Colonic mucosa (tissue), 4 donors: ENCODE measurements at places on chromosomes 2 and 18.

DNA sequence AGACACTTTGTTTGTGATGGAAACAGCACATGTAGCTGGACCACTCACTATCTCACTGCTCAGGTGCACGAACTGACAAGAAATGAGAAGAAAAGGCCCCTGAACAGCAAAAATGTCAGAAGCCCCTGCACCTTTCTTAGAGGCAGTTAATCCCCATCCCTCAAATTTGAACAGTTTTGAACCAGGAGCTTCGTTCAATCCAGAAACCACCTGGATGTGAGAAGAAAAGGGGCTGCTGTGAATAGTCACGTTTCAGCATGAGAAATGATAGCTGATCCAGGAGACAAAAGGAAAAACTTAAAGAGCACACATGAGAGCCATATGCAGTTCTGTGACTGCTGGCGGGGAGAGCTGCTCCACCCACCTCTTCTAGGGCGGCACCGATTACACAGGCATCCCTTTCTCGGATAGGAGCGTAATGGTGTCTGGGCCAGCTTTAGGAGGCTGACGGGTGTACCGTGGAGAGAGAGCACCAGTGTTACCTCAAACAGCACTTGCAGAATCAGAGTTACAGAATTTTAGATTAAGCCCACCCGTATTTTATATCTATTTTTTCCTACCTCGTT lies 117.0 kb upstream of the EML6 start:
- DNase-seq = no peak

GRCh38 chr2:223054193-223054781 lies 2.3 kb downstream of the KCNE4 start:
- DNase-seq = peak; percentile 31

GRCh38 chr18:33830213-33830612 lies 252.2 kb downstream of the ASXL3 start:
- no peak for DNase-seq

GRCh38 chr2:236286873-236287545 lies 22.8 kb upstream of the ASB18 start:
- no peak for DNase-seq

DNA sequence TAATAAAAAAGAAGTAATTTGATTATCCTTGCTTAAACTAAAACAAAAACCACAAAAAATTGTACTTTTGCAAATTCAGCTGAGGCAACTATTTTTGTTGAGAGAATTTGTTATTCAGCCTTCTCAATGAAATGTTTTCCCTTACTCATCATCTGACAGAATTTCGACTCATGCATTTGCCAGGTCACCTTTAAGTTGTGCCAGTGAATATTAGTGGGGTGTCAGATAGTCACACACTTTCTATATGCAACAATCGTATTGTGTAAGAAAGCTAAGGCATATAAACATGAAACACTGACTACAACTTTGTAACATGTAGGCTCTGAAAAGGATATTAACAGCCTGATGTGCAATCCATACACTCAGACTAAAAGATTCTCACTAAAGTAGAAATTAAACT lies 1653.1 kb upstream of the SLC39A10 start:
- DNase-seq = no peak

GRCh38 chr2:23009545-23010149 lies 375.3 kb upstream of the KLHL29 start:
- no peak for DNase-seq

GRCh38 chr2:222451224-222451674 lies 26.9 kb downstream of the SGPP2 start:
- no peak for DNase-seq

- no peak for DNase-seq
Observed at GRCh38 chr18:23966909-23967308, 47.6 kb upstream of the TTC39C start.

DNA sequence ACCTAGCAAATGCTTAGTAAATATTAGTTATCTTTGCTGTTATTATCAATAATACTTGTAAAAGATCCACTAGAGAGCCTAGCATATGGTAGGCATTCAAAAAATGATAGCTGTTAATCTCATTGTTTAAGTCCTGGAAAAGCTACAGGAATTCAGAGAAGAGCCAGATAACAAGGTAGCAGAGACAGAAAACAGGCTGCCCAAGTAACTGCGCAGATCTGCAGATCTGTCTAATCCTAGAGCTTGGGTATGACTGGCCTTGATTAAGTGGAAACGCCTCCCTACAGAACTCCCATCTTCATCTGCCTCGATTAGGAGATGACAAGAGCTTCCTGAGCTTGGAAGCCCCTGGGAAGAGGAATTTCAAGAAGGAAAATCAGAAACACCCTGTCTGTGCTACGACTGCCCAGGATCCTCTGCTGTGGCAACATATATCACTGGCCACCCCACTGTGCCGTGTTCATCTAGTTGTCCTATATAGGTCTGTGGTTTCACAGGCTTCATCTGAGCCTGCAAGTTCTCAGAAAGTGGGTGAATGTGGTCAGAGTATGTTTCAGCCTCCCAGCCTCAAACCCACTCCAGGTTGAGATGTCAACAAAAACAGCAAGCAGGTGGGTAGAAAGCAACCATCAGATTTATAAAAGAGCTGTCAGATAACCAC lies 151.5 kb upstream of the PKDCC start:
- DNase-seq = no peak

DNA sequence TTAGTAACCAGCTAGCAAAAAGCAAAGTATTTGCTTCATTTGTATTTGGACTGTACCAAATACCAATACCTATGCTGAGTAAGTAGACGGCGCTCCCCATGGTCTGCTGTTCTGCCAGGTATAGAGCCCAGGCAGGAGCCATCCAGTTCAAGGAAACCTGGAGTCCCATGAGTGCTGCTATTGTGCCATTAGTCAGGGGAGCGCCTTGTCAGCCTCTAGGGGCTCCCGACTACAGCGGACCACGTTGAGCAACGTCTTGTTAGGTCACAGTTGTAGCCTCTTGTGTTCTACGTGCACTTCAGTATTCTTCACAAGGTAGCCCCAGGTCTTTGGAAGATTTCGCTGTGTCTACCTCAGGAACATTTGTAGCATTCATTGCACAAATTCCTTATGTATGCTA lies 21.6 kb upstream of the SLC9A2 start:
- DNase-seq = no peak

GRCh38 chr18:49460976-49461601 lies 644 bp upstream of the DYM start:
- no peak for DNase-seq

DNA sequence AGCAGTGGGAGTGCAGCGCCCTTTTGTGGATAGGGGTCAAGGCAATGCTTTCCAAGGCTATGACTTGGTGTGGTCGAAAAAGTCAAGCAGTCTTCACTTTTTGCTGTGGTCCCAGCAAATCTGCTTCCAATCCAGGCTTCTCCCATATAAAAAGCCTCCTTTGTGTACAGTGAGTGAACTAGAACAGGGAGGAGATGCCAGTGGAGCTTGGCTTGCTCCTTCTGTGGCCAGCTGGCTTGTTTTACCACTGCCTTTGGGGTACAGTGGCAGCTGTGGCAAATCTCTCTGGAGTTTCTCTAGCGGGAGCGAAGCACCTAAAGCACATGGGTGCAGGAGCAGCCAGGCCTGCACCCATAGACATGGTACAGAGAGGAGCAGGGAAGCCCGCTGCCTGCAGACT lies 103.5 kb downstream of the MSH2 start:
- DNase-seq = no peak

- DNase-seq = no peak
Observed at GRCh38 chr2:45786030-45786835, 134.8 kb downstream of the PRKCE start.

- no peak for DNase-seq
Observed at GRCh38 chr18:24793742-24794141, 333.3 kb downstream of the HRH4 start.

DNA sequence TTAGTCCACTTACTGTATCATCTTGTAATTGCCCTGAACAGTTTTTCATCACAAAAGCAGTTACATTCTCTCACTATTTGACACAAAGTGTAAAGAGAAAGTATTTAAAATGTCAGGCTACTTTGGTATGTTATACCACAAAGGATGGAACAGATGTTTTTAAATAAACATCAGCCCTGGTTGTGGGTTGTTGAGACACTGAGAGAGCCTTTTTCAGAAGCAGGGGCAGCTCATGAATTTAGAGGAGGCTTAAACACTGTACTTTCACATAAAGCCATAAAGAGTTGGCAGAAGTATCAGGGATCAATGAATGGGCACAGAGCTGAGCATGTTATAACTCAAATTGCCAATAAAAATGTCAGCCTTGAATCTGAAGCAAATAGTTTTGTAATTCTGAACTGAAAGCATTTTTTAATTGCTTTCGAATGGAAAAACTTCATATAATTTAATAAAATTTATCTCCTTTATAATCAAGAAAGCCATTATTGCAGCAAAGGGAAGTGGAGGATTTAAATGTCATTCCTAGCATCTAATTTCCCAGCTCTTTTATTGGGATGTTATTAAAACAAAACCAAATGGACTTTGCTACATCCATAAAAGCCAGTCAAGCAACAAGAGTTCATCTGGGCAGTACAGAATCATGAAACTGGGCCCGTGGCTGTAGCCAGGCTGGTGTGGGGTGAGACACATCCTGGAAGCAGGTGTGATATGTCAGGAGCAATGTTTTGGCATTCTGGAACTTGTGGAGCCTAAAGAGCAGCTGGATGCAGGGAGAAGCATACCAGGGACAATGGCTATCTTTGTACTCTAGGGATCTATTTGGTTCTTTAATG lies 95.1 kb upstream of the NT5C1B start:
- peak; percentile 28 for DNase-seq

DNA sequence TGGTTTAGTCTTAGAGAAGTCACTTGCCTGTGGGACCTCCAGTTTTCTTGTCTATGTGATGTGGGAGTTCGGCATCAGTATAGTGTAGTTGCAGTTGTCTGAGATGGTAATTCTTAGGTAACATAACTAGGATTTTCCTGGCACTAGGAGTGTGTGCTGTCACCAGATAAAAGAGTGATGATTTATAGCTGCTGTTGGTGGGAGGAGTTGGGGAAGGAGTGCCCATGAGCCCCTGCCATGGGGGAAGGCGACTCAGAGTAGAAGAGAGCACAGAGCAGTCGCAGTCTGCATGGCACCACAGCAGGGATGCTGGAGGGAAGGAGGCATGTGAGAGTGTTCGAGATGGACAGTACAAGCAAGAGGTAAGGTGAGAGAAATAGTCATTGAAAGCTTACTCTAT lies 38.7 kb downstream of the ATP9B start:
- no peak for DNase-seq

- DNase-seq = no peak
Observed at GRCh38 chr2:105802587-105802986, 57.9 kb downstream of the NCK2 start.

GRCh38 chr2:197124639-197125390 lies 185.8 kb downstream of the ANKRD44 start:
- DNase-seq = no peak

- no peak for DNase-seq
Observed at GRCh38 chr2:3377279-3377611, 373 bp downstream of the EIPR1 start.

GRCh38 chr2:216549926-216550690 lies 51.5 kb downstream of the RPL37A start:
- DNase-seq = peak; percentile 28

DNA sequence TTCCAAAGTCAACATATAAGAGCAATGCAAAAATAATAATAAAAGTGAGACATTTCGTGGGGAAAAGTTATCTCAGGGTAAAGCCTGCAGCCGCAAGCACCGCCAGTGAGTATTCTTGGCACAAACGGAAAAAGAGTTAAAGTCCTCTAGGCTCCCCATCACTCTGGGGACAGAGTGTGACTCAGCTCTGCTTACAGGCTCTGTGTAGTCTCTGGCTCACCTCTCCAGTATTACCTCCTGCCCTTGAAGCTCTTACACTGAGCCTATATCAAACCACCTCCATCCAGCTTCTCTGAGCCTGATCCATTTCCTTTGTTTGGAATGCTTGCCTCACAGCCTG lies 55.5 kb downstream of the MTHFD2 start:
- no peak for DNase-seq

- peak; percentile 72 for DNase-seq
Observed at GRCh38 chr18:24014062-24014985, at the start of gene TTC39C. TSS of gene TTC39C (plus strand) at chr18:24014754. CDS start at chr18:24014872, 118 bp downstream.

GRCh38 chr2:25368660-25369059 lies 26.9 kb upstream of the DNMT3A start:
- DNase-seq = no peak

GRCh38 chr2:175834477-175834876 lies 167.6 kb downstream of the LNPK start:
- DNase-seq = no peak

DNA sequence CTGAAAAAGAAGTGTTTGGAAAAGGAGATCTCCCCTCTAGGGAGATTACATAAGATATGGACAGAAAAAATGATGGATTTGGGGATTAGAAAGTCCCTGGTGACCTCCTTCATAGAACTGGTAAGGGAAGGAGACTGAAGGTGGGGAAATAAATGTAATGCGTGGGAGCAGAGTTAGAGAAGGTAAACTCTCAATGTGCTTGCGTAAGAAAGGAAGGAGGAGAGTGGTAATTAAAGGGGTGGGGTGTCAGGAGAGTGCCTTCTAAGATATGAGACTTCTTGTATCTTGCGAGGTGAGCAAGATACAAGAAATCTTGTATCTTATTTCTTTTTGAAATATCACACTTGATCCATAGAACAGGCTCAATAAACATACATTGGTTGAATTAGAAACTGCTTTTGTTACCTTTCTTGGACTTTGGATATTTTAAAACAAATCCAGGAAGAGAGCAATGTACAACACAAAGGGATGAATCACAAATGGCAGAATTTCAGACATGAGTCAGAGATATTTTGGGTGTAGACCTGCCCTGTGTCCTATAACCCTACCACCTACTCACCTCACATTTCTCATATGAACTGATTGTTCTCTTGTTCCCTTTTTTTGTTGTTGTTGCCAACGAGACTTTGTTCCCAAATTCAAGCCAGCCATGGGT lies 342.4 kb downstream of the INSIG2 start:
- no peak for DNase-seq

- no peak for DNase-seq
Observed at GRCh38 chr2:168729455-168729854, 73.0 kb upstream of the NOSTRIN start.

GRCh38 chr2:236363711-236364277 lies 99.6 kb upstream of the ASB18 start:
- DNase-seq = no peak

GRCh38 chr2:239930871-239931771 lies 94.0 kb downstream of the NDUFA10 start:
- peak; percentile 7 for DNase-seq

- DNase-seq = no peak
Observed at GRCh38 chr2:72846171-72847095, 20.6 kb upstream of the EXOC6B start.

GRCh38 chr2:9092383-9093282 lies 89.1 kb upstream of the MBOAT2 start:
- DNase-seq = no peak

DNA sequence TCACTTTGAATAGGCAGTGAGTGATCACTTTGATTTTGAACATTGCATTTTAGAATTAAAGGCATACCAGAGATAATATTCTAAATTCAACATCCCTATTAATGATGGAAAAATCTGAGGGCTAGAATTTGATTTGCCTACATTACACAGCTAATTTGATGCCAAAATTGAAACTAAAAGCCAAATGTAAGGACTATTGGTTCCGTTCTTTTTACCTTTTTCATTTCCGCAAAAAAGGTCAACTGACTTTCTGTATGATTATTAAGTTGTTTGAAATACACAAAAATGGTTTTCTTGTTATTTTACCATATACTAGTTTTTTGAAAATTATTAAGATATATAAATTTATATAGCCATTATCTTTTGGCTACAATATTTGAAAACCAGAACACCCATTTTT lies 117.5 kb downstream of the SCN3A start:
- DNase-seq = no peak
